ENCODE measurements at places on chromosomes 16 and 17.

DNA sequence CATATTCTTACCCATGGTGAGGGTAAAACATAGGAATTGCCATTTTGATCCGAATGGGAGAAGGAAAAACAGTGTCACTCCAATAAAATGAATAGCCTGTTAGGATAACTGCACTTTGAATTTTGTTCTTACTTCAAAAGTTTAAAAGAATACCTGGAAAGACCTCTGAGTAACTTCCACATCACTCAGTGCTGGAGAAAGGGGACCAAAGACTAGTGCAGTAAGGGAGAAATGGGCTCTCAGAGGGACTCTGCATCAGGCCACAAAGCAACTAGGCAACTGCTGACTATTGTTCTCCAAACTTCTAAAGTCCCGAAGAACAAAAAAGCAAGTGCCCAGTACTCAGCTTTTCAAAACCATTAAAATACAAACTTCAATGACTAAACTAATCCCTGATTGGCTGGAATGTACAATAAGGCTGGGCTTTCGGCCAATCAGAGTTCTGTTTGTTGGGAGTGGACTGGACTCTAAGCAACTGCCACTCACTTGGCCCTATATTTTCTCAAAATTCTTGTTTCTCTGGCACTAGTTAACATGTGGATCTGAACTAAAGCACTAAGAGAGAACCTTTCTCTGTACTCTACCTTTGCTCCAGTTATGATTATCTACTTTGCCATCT lies 6.2 kb downstream of the DNAJC7 start:
- no peak for DNase-seq

GRCh38 chr17:2282297-2282873 lies 21.2 kb downstream of the SMG6 start:
- peak; percentile 86 for DNase-seq

DNA sequence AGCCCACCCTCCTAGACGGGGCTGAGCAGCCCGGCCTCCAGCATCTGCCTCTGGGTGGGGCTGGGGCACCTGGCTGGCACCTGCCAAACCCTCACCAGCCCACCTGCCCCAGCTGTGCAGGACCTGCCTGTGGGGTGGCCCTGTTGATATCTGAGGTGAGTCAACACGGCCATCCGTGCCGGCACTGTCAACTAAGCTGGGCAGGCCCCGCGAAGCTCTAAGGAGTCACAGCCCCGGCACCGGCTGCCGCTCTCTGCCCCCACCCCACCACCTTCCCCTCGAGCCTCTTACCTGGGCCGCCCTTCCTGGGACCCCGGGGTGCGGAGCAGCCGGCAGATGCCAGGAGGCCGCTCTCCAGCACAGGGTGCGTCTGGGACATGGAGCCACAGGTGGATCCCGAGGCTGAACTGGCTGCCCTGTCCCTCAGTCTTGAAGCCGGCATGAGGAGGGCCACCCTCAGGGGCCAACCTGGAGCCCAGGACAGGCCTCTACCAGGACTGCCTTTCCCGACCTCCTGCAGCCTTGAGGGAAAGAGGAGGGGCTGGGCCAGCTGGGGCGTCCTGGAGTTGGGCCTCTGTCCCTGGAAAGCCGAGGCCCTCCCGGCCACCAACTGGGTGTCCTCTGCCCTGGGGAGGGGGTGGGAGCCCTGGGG lies 515 bp downstream of the CBFA2T3 start:
- no peak for DNase-seq

DNA sequence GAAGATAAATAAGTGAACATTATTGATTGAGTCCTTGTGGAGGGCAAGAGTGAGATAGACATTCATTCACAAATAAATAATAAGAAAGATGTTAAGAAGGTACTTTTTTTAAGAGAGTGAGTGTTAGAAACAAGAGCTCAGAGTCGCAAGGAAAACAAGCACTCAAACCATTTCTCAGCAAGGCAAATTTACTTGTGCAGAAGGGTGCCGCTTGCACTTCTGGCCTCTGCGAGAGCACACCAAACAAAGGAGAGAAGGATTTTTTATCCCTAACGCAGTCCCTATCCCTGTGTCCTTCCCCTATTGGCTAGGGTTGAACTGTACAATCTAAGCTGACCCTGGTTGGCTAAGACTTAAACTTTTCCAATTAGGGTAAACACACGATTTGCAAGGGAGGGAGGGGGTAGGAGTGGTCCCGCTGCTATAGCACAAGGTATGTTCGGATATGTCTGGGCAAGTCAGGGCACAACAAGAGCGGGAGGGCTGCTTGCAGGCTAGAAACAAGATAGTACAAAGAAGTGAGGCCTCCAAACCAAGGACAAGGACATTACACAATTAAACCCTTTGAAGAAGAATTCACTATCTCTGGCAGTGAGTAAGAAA lies 156.2 kb downstream of the PPM1E start:
- DNase-seq, result no peak

DNA sequence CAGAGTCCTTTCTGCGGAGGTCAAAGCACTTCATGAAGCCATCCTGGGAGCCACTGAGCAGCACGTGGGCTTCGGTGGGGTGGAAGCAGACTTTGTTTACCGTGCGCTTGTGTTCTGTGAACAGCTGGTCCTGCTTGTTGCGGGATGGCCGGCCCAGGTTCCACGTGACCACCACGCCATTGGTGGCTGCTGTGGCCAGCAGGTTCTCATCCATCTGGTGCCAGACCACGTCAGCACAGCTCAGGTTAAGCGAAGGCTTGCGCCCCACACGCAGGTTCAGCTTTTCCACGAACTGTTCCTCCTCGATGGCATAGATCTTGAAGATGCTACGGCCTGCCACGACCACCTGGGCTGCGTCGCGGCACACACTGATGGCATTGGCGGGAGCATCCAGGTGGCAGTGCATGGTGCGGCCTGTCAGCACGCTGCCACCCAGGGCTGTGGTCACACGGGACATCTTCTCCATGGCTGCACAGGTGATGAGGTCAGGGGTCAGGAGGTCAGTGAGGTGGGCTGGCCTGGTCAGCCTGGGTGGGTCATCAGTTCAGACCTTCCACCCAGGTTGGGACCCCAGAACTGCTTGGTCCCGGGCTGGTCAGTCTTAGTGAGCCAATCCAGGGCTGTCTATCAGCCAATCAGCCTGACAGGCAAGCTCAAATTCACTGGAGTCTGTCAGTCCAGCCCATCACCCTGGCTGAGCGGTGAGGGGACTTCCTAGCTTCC lies 862 bp downstream of the WDR24 start:
- DNase-seq, result no peak

GRCh38 chr16:4123616-4124300 lies 7.5 kb upstream of the ADCY9 start:
- DNase-seq, result peak; percentile 45

DNA sequence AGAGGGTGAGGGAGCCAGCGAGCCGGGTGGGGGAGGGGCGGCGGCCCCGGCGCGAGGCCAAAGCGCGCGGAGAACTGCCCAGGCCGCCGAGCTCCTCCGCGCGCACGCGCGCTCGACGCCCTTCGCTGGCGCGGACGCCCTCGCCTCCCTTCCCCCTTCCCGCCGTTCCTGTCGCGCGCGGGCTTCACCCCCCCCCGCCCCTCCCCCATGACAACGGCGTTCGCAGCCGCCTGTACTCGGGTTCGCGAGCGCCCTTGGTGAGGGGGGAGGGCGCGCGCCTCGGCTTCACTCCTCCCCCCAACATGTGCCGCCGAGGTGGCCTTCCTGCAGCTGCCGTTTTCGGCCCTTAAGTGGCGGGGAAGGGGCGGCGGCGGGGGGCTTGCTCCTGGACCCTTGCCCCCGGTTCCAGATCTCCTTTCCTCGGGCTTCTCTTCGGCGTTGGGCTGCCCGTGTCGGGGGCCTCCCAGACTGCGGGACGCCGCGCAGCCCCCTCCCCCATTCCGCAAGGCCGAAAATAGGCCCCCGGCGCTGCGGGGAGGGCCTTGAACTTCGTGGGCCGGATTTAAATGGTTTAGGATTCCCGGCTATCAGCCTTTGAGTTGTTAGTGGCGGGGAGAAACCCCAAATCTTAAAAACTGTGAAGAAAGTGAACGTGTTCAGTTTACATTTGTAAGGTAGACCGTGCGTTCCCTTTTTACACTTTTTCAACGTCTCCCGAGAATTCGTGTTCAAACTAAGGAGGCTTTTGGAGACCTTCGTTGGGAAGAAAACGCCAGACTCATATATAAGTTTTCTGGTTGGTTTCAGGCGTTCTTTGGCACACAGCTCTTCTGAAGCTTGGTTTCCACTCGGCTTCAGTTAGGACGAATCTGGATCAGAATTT lies 653 bp downstream of the SRRM2 start:
- DNase-seq, result peak; percentile 93
